NCI-H748 treated with DMSO at 0.1 percent for 48 hours (cell line): ENCODE measurements at places on chromosomes 6 and 20.

- no peak for DNase-seq
These were observed 18.9 kb downstream of the MANBAL start for GRCh38 chr20:37308086-37309050.

- DNase-seq = no peak
These were observed 131.6 kb downstream of the PHACTR3 start for GRCh38 chr20:59735917-59736316.

GRCh38 chr6:143822584-143823024 is 20.5 kb upstream of the LTV1 start:
- DNase-seq = no peak

- no peak for DNase-seq
These were observed 67.8 kb upstream of the FAM83B start for GRCh38 chr6:54778731-54779130.

DNA sequence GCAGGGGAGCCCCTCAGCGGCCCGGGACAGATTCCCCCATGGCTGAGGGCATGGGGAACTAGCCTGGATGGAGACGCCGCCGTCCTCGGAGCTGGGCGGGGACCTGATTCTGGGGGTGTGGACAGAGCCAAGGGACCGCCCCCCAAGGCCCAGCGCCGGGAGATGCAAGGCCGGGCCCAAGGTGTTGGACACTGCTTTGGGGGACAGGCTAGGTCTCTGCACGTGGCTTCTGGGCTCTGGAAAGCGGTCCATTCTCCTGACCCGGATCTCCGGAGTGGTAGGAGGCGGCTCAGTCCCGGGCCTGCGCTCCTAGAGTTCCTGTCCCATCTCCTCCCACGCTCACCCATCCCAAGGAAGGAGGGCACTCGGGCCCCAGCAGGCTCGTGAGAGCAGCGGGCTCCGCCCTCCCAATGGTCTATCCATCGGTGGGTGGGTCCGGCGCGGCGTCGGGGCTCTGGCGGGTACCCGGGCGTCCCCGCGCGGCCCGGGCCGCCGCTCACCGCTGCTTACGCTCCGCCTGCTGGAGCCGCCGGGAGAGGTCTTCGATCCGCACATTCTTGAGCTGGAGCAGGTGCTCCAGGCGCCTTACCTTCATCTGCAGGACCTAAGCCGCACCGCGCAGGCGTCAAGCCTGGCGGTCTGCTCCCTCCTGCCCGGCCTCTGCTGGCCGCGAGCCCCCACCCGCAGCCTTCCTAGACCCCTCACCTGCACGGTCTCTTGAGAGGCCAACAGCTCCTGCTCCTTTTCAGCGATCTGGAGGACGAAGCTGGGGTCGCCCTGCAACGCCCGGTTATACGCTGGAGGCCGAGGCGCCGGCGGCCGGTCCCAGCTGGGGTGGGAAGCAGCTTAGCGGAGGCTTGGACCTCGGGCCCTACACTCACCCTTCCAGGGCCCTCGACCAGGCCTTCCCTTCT is 3.3 kb downstream of the SPEF1 start:
- DNase-seq = peak; percentile 63

DNA sequence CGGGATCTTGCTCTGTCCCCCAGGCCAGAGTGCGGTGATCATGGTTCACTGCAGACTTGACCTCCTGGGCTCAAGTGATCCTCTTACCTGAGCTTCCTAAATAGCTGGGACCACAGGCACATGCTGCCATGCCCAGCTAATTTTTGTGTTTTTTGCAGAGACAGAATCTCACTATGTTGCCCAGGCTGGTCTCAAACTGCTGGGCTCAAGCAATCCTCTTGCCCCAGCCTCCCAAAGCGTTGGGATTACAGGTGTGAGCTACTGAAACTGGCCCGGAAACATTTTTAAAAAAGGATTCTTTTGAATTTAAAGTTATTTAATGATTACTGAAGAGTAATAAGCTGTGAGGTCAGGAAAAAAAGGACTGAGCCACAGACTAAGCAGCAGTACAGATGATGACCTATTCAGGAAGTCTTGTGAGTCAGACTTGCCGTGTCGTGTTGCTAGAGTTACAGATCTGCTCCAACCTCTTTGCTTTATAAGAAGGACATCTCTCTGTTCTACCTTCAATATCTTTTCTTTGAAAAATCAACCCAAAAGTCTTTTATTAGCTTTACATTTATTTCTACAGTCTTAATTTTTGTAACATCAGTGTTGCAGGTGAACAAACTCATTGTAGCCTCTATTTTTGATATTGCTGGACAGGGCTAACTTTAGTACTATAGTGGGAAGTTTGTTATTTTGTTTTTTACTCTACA is 108.7 kb downstream of the NCOA3 start:
- no peak for DNase-seq

DNA sequence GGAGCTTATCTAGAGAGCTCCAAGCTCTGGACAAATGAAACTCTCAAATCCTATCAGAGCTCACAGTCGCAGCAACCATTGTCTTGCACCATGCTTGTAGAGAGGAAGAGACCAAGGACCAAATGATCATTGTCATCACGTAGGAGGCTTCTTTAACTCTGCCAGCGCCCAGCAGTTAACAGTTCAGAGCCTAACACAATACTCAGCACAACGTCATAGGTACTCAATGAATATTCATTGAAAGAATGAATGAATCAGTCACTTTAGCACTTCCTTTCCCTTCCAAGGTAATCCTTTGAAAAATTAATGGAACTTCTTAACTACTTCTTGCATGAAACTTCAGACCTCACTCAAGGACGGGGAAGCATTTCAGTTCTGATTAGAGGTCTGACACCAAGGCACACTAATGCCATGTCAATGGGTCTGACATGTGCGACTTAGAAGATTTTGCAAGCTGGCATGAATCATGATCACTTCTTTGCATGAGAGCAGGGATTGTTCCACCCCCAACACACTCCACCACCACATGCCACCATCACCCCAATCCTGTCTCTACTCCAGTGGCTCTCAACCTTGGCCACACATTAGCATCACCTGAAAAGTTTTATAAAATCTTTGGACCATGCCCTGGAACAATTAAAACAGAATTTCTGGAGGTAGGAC is 45.1 kb downstream of the KHDC1L start:
- DNase-seq = no peak
